ENCODE measurements at places on chromosomes 2 and 18.

DNA sequence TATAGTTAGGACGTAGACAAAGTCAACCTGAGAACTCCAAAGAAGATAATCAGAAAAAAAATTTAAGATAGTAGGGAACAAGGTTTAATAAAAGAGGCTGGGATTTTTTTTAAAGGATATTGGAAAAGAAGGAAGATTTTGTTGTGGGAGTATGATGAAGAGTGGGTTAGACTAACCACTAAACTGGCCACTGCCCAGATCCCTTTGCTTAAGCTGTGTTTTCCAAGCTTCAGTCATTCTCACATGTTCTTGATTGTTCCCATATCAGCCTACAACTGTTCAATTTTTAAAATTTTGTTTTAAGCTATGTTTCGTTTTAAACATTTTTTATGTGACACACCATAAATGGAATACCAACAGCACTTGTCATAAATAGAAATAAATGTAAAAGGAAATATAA lies 284.5 kb upstream of the MMADHC start:
- DNase-seq, result no peak

- no peak for DNase-seq
Measured at GRCh38 chr2:196729418-196729817, 70.1 kb downstream of the GTF3C3 start.

DNA sequence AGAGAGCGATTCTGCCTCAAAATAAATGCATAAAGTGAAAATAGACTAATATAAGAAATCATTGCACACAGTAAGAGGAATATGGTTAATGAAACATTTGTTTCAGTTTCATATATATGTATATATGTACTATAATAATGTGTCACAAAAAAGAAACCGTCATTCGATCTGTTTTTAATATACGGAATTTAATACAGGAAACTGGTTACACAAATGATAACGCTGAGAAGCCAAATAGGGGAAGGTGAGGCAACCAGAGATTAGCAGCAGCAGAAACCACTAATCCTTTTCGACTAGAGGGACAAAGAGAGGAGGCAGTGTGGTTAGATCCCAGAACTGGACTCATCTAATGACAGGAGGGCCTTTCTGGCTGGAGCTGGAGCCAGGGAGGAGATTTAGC lies 64.2 kb upstream of the GREB1L start:
- DNase-seq, result no peak

GRCh38 chr18:26621161-26622026 lies 73.0 kb upstream of the KCTD1 start:
- DNase-seq, result no peak

- DNase-seq, result no peak
Measured at GRCh38 chr18:32351032-32351431, 119.7 kb downstream of the GAREM1 start.

DNA sequence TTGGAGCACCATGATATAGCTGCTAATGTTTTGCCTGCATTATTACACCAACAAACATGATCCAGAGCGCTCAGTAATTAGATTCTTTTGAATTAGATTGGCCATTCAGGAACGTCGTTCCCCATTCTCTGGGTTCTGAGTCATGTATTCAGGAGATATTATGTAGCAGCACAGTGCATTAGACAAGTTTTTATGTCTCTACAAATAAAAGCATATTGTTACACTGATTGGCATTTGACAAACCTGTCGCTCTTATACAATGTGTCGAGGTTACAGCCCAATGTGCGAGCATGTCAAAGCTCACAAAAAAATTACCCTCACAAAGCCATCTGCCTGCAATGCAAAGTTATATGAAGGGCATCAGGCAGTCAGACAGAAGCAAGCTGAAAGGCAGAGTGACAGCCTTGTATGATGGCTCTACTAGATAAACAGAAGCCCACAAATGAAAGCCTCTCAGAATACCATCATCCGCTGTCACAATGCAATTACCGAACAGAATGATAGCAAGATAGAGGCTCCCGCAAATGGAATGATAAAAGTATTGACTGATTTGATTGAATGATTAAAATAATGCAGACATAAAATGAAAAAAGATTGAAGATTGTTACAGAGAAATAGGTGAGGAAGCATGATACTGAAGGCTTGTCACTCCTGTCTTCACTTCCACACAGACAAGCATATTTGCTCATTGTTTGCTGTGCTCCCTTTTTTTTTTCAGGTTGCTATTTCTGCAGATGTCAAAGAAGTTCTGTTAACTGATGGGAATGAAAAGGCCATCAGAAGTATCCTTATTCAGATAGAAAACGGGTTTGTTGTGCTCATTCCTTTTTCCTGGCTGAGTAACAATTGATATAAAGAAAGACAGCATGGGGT lies 234.6 kb upstream of the SIX3 start:
- no peak for DNase-seq

GRCh38 chr2:144374163-144374661 lies 145.7 kb downstream of the ZEB2 start:
- no peak for DNase-seq

GRCh38 chr2:40169430-40169829 lies 282.5 kb downstream of the SLC8A1 start:
- no peak for DNase-seq

DNA sequence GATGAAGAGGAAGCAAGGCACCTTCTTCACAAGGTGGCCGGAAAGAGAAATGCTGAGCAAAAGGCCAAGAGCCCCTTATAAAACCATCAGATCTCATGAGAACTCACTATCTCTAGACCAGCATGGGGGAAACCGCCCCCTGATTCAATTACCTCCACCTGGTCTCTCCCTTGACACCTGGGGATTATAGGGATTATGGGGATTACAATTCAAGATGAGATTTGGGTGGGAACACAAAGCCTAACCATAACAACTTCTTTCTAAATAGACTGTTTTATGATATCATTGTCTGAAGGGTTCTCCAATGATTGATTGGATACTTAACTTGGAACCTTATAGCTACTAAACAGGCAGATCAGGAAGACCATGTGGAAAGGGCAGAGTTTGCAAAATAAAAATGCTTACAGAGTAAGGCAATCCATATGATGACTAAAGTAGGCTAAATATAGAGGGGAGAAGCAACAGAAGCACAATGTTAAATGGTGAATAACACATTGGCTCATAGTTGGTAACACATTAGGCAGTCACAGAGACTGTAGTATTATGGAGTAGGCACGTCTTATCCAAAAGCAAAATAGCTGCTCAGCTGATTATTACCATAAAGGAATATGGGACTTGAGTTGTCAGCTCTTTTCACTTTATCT lies 179.0 kb downstream of the BARD1 start:
- no peak for DNase-seq

GRCh38 chr2:4465671-4466070 lies 762.3 kb downstream of the DCDC2C start:
- DNase-seq, result peak; percentile 3

- DNase-seq, result no peak
Measured at GRCh38 chr2:146916914-146917313, 927.9 kb upstream of the ACVR2A start.

DNA sequence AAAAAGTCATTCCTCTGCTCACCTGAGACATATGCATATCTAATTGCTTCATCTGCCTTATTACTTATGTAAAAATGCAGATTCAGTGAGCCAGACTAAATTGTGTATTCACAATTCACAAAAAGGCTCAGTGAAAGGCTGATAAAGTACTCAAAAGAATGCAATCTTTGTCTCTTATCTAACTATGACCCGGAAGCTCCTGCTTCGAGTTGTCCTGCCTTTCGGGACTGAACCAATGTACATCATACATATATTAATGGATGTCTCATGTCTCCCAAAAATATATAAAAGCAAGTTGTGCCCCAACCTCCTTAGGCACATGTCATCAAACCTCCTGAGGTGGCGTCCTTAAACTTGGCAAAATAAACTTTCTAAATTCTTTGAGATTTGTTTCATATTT lies 120.5 kb downstream of the SCN3A start:
- no peak for DNase-seq

- DNase-seq, result no peak
Measured at GRCh38 chr2:152083202-152083875, 15.5 kb downstream of the CACNB4 start.

DNA sequence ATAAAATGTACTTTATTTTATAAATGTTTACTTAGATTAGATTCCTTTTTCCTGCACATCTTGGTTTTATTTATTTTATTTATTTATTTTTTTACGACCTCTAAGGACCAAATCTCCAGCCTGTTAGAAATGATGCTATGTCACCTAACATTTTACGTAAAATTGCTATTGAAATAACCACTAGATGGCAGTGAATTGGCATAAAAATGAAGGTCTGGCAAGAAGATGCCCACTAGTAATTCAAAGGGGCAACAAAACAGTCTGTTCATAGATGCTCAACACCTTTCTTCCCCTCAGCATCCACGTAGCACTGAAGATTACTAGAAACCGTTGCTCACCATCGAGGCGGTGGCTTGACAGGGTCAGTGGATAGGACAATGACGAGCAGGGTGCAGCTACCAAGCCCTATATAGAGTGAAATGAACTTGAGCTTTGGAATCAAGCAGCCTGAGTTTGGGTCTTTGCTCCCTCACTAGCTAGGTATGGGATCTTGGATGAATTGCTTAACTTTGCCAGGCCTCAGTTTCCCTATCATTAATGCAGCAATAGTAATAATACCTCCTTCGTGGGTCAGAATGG lies 128.7 kb upstream of the L3MBTL4 start:
- peak; percentile 24 for DNase-seq

DNA sequence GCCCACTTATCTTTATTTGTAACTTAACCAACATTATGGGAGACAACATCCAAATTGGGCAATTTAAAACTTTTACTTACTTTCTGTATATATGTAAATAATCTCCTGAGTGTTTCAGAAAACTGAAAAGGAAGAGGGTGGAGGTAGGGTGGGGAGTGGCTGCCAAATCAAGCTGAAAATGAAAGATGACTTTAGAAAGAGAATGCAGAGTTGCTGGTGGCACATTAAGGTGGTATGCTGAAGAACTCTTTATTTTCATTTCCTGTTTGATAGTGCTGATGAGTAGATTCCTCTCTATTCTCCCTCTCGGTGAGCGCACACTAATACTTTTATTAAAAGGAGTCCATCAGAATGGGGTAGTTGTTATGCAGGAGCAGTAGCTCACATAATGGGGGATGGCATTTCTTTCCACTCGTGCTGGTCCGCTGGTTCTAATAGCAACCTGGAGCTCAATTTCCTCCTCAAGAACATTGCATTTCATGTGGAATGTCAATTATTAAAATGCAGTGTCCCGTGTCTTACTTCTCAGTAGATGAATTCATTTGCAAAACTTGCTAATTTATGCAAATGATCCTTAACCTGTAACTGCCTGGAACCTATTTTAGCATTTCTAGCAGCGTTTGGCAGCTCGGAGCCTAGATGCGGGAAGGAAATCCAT lies 466.9 kb upstream of the HNRNPA3 start:
- no peak for DNase-seq

DNA sequence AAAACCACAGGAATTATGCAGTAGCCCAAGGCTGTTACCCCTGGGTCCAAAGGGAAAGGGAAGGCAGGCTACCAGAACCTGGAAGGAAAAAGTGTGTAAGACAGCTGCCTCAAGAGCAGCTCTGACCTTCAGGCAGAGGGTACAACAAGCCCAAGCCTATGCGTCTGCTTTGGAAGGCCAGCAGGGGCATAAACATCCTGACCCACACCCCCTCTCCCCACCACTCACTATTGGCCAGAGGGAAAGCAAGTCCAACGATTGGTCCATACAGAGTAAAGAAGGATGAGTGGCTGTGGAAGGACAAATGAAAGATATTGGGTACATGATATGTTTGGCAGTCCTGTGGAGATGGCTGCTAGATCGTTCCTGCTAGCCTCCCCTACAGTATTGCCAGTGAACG lies 227.6 kb upstream of the HNRNPA3 start:
- DNase-seq, result no peak

DNA sequence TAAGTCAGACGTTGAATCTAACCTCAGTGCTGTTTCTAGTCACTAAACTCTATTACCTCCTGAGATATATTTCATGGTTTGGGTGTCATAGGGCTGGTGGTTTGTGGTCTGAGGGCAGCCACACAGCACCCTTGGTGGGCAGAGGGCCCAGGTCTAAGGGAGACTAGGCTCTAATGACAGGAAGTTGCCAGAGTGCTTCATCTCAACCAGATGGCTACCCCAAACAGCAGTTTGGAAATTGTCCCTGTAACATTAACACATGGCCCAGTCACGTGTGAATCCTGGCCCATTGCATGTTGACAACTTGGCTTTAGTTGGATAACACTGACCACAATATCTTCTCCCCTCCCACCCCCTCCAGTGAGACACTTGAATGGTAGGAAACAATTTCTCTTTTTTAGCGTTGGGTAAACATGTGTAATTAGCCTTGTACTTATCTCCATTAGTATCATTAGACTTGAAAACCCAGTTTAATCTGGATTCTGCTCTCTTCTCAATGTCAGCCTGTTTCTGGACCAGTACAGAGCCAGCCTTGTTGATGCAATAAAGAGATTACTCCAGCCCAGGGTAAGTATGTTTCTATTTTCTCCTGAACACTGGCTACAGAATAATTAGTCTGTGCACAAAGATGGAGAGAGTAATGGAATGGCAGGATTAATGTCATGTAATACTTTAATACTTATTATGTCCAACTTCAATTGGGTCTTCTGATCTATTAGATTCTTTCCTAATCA lies 187.8 kb upstream of the SIX3 start:
- DNase-seq, result peak; percentile 34

- no peak for DNase-seq
Measured at GRCh38 chr2:61967262-61967661, 61.8 kb downstream of the COMMD1 start.

GRCh38 chr18:11339188-11339775 lies 189.9 kb upstream of the PIEZO2 start:
- no peak for DNase-seq

DNA sequence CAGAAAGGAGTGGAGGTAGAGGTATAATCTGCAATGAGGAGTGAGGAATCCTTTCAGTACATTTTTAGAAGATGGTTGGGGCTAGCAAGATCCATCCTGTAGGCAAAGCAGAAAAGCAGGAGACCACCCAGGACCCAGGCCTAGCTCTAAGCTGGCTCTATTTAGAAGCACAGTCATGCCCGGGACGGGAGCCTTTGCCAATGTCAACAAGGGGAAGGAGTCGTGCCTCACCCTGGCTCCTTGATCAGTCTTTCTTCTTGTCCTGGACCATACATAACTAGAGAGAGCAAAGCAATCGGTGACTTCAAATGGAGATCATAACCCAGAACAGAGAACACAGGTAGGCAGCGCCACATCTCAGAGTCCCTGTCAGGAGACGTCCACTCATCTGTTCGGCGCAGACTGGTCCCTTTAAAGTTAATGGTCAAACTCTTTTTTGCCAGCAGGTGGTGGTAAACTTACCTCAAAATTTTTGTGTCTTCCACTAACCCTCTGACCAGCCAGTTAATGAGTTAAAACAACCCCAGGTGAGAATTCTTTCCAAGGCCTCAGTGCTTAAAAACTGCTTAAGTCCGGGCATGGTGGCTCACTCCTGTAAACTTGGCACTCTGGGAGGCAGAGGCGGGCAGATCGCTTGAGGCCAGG lies 8.0 kb downstream of the MC5R start:
- no peak for DNase-seq

GRCh38 chr18:61587865-61588264 lies 254.6 kb downstream of the CDH20 start:
- no peak for DNase-seq

- DNase-seq, result peak; percentile 58
Measured at GRCh38 chr18:43805646-43806194, 528.4 kb upstream of the SYT4 start.

GRCh38 chr18:50131591-50131990 lies 63.4 kb downstream of the MYO5B start:
- DNase-seq, result no peak

GRCh38 chr2:43803113-43803512 lies 29.3 kb downstream of the DYNC2LI1 start:
- no peak for DNase-seq

GRCh38 chr2:111994042-111994441 lies 61.0 kb upstream of the TMEM87B start:
- no peak for DNase-seq

All from DMS79 (cell line).